H4 (cell line): ENCODE measurements at places on chromosomes 5 and 9. TPM values are rescaled to one million over a fixed set of nuclear protein-coding genes. Genes with fewer than 3 reads are reported as not detected.

DNA sequence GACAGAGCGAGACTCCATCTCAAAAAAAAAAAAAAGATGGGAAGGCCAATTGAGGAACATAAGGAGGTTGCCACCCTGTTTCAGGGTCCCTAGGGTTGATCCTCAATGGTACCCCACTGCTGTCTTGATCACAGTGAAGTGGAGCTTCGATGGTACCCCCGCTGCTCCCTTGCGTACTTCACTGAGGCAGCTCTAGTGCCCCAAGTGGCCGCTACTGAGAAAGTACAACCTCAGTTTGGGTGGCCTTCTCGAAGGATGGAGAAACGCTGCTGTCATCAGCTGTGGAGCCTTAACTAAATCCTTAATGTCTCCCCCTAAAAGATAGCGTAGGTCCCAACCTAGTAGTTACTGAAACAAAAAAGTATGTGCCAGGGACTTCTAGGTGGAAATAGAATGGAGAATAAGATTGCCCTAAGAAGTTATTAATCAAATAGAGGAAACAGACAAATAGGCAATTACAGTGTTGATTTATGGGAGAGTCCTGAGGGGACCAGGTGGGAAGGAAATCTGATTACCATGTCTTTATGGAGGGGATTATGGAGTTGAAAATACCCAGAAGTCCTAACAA lies 6.3 kb downstream of the TESK1 start:
- DNase-seq = no peak

DNA sequence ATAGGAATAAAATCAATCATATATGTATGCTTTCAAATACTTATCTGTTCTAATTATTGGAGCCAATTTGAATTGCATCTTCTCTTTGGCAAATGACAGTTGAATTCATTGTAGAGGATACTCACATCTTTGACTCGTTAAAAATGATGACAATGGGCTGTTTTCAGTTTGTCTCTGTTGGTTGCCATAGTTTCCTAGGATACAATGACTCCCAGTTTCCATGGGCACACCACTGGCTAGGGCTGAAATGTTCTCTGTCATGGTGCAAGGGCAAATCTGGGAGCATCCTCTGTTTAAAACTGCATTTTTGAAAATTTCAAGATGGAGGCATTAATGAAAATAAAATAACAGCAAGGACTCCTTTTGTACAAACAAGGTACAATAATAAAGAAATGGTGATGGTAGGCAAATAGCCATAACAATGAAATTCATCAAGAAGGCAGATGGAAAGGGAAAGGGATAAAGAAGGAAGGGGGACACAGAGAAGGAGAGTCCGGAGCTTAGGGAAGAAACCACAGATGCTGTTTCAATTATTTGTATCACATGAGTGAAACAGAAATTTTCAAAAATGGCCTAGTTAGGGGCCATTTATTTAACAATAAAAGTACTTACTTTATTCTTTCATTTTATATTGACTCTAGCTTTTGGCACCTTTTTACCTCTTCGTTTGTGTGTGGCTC lies 378.8 kb upstream of the SEMA6A start:
- DNase-seq = no peak

DNA sequence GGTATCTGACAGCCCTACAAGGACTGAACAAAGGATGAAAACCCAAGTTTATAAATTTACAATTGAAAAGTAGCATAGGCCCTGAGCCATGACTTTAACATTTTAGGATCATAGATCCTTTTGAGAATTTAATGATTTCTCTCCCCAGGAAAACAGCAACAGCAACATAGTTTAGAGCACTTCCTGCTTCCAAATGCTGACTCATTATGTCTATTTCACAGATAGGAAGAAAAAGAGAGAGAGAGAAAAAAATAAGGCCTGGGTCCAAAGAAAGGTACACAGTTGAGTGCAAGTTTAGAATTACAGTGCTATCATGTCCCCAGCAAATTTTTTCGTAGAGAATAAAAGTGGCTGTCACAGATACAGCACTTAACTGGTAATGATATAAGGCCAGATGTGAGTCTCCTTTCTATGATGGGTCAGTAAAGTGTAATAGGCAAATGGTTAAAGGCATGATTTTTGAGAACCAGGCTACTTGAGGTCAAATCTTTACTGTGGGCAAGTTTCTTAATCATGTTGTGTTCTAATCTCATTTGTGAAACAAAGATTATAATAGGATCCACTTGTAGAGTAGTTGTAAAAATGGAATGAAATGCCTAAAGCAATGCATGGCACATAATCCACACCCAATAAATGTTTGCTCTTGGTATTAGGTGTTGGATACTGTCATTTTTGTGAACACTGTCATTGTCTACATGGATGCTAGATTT lies 12.3 kb upstream of the PPP2R2B start:
- no peak for DNase-seq

- no peak for DNase-seq
Measured at GRCh38 chr9:87716141-87716540, 9.8 kb upstream of the CTSL start.

The BTNL3 gene
- not detected in 2 replicates for total RNA-seq

DNA sequence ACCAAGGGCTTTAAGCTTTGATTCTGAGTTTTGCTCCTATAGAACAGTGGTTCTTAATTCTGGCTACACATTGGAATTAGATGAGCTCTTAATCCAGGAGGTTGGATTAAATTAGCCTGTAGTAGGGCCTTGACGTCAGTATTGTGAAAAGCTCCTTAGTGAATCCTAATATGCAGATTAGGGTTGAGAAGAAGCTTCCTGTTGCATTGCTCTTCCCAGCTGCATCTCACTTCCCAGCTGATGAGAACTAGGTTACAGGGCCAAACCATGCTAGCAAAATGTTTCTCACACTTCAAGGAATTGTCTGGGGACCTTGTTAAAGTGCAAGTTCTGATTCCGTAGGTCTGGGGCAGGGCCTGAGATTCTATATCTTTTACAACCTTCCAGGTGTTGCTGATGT lies 300.0 kb downstream of the ZSWIM6 start:
- DNase-seq = no peak

The MAP1B gene
- total RNA-seq = 36.3 and 50.3 TPM in 2 replicates

DNA sequence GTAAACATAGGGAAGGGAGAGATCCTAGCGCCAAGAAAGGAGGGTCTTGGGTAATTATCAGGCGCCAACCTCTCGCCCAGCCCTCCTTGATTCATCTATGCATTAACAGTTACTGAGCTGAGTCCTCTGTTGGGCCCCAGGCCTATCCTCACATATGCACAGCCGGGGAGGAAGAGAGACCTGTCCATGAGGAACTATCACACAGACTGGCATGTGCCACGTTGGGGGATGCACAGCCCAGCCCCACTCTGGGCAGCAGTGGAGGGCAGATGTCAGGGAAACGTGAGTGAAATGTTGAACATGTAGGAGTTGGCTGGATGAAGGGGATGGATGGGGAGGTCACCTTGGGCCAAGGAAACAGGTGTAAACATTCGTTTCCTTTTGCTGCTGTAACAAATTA lies 18.8 kb upstream of the ENHO start:
- DNase-seq = no peak

GRCh38 chr5:145776886-145777285 lies 58.3 kb downstream of the PRELID2 start:
- no peak for DNase-seq
